ENCODE measurements at places on chromosomes 7 and 10.

GRCh38 chr10:128018691-128019090 is 107.5 kb downstream of the MKI67 start:
- no peak for DNase-seq

DNA sequence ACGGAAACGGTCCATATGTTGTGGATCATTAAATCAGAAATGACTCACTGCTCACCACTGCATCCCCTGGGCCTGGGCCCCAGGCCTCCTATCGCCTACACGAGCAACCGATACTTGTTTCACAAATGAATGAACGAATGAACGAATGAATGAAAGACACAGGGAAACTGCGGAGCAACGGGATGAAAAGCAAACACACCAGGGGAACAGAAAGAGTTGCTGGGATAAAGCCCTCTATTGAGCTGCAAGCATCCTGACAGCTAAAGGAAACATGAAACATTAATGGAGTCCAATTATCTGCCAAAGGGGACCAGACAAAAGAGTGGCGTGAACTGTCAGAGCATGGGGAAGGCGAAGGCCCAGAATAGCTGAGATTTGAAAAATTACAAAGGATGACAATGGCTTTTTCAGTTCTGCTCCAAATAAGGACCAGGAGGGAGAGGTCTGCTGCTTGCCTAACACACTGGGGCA is 92.1 kb downstream of the GRB10 start:
- no peak for DNase-seq

GRCh38 chr7:107196834-107197610 is 28.2 kb downstream of the HBP1 start:
- no peak for DNase-seq

DNA sequence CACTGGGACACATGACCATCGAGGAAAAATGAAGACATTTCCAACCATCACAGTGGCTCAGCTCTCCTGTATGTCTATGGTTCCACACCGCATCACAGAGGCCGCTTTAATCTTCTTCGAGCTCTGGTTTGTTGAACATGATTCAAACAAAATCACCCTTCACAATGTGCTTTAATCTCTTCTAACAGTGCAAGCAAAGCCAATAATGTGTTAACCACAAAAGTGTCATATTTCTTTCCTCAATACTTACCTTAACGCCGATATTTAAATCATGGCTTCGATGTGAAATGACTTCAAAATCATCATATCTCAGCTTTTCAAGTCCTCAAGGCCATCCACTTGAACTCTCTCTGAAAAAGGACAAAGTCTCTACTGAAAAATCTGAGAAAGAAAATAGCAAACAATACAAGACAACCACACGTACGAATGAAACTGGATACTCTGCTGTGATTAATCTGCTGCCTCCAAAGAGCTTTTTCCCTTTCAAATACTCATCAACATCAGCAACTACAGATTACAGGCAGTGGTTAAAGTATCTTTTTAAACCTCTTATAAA is 23.0 kb upstream of the SVIL start:
- no peak for DNase-seq

All from SHP77 treated with DMSO at 0.1 percent for 48 hours (cell line).